Stimulated activated CD4-positive, alpha-beta T cell treated with anti-CD3 and anti-CD28 coated beads, Interleukin-1b, Interleukin-23, amount 100 ng/mL, for 48 hours (primary cell): ENCODE measurements at places on chromosomes 7 and 10.

GRCh38 chr7:155217634-155218033 is 80.0 kb upstream of the INSIG1 start:
- peak; percentile 35 for DNase-seq

GRCh38 chr10:76309741-76310587 is 878.5 kb downstream of the LRMDA start:
- no peak for DNase-seq

GRCh38 chr10:649798-650440 is 39.5 kb downstream of the DIP2C start:
- DNase-seq: no peak

- no peak for DNase-seq
Measured at GRCh38 chr7:112372101-112372500, 78.2 kb upstream of the IFRD1 start.

DNA sequence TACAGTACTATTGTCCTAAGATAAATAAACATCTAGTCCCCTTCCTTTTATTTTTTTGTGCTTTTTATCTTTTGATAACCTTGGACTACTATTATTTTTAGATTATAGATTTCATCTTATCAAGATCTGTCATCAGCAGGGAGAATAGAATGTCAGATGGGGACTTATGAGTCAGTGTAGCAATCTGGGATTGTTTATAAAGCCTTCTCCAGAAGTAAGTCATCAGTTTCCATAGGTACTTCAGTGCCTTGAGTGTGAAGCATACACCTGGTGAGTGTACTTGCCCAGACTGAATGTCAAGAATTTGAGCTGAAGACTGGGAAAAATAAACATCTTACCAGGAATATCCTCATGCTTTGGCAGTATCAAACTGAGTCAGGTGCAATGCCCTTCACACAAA is 2.1 kb downstream of the CASD1 start:
- no peak for DNase-seq

GRCh38 chr7:5005066-5005465 is 40.6 kb upstream of the RBAK start:
- DNase-seq: no peak

GRCh38 chr7:92691578-92691977 is 101.4 kb upstream of the FAM133B start:
- DNase-seq: no peak

DNA sequence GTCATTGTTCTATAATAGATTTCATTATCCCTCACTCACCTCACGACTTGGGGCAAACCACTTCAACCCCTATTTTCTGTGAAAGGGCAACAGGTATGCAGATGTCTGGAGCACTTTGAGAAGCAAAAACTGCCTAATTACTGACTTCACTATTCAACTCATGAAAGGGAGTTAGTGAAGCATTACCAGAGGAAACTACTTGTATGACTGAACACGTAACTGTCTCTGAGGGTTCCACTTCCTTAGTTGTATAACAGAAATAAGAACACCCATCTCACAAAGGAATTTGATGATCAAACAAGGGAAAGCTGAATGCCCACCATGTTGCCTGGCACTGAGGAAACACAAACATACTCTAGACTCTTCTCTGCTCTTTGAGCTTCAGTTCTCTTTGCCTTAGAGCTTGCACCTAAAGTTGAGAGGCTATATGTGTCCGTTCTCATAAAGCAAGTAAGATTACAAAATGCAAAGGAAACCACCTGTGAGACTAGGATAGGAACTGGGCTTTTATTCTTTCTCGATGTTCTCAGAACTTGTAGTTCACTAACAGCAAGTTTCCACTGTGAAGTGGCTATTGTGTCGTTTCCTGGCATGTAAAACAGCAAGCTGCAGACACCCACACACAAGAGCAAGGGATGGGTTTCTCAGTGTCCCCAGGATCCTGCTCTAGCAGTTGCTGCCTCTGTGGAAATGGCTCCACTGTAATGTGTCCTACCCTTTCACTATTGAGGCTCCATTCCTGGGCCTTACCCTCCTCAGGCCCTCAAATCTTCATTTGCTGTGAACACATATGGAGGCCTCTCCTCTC is 2.6 kb downstream of the TMEM243 start:
- DNase-seq: peak; percentile 54

DNA sequence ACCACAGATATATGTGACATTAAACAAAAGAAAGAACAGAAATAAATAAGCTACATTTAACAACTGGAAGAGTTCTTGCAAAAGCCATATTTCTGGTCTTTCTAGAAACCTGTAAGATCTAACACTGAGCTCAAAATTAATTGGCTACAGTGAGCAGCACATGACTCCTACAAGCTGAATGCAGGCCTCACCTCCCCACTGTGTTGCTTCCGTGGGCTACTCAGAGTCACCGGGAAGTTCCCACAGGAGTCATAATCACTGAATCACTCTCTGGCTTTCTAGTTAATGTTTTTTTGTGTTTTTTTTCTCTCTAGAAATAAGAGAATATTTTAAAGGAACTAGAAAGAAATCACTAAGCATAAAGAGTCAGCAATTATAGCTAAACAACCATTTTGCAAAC is 10.2 kb upstream of the MRPS24 start:
- DNase-seq: no peak

DNA sequence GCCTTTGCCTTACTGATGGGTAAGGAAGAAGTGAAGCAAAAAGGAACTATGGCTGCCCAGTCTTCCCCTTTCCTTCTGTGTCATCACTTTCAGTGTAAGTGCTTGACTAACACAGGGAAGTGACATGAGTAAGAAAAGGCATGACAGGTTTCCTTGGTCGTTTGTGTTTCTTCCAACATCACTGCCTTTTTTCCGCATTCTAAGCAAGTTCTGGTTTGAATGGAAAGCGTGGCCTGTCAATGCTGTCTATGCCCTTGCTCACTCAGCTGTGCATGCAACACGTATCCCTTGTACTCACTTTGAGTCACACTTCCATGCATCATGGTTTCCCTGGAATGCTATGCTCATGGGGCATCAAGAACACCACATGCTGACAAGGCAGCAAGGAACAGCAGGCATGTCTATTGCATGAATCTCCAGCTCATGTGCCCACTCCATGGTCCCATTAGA is 111.8 kb downstream of the OAT start:
- DNase-seq: no peak

- DNase-seq: no peak
Measured at GRCh38 chr7:131522325-131522930, 34.0 kb downstream of the PODXL start.

GRCh38 chr10:14282276-14282675 is 48.4 kb downstream of the FRMD4A start:
- DNase-seq: no peak

DNA sequence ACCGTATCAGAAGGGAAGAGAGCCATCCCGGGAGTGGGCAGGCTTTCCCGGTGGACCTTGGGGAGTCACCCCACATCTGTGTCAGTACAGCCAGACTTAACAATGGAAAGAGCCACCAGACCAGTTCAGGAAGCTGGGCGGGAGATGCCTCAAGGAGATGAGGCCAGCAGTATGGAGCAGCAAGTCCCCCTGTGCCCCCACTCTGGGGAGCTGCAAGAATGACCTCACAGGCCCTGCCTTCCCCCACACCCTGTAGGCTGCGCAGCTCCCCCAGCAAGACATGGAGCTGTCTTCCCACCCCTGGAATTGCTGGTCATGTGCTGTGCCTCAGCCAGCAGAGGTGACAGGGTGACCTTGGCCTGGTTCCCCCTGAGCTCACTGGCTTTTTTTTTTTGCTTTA is 76.8 kb upstream of the INSIG1 start:
- DNase-seq: no peak

DNA sequence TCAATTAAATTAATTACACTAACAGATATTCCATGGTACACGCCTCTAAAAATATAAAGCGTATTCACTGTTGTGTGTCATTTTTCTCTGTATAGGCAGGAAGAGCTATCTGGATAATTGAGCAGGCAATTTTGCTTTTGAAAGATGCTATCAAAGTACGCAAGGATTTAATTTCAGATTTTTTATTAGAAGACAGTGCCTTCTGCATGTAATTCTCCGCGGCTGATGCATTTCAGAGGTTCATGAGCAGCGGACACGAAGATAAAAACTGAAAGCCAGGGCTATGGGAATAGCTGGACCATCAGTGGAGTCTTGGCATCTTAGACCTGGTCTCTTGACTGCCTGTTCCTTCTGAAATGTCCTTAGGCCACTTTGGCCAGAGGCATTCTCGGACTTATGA is 35.7 kb upstream of the SDK1 start:
- no peak for DNase-seq

- no peak for DNase-seq
Measured at GRCh38 chr7:121639705-121640104, 233.3 kb upstream of the PTPRZ1 start.

- DNase-seq: no peak
Measured at GRCh38 chr7:93957767-93958166, 36.2 kb downstream of the GNG11 start.

GRCh38 chr10:124129471-124129870 is 36.1 kb upstream of the CHST15 start:
- DNase-seq: no peak

GRCh38 chr10:60846173-60846572 is 67.9 kb downstream of the CDK1 start:
- DNase-seq: no peak

DNA sequence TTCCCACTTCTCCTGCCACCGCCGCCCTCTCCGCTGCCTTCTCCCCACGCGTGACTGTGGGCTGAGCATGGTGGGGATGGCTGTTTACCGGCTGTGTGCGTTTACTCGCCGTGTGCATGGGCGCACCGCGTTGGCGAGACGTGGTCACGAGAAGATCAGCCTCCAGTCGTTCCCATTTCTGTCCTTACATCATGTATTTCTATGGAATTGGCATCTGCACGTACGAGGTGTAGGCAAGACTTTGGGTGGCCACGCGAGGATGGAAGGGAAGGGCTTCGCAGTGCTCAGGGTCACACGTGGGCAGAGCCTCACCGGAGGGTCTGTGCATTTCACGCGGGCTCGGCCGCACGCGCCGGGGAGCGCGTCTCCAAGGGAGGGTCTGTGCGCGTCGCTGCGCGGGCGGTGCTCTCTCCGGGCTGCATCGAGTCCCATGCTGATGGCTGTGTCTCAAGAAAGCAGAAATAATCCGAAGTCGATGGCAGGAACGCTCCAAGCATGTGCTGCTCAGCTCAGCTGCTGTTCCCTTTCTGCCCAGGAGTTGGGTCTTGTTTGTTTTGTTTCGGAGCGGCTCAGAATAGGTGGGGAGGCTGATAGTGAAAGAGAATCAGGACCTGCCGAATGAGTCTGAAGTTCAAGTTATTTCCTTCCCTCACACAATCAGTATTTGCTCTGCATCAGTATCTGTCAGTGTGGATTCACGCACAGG is 973 bp downstream of the CAMK1D start:
- DNase-seq: peak; percentile 53

GRCh38 chr7:2191016-2191415 is 41.7 kb downstream of the MAD1L1 start:
- DNase-seq: no peak

DNA sequence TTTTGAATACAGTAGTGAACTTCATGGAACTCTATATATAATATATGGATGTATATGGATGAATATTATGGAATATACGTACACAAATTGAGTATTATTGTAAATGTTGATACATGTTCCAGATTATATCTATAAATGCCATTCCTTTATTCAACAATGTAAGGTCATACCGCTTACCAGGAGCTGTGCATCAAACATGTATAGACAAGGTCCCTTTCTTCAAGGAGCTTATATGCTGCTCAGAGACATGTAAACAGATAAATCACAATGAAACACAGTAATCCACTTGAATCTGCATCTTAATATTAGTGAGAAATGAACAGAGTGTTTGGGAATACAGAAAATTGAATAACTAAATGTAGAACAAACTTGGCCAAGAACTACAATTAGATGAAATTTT is 898 bp upstream of the SEM1 start:
- DNase-seq: no peak

GRCh38 chr7:132876576-132876975 is 205.3 kb downstream of the CHCHD3 start:
- DNase-seq: no peak

DNA sequence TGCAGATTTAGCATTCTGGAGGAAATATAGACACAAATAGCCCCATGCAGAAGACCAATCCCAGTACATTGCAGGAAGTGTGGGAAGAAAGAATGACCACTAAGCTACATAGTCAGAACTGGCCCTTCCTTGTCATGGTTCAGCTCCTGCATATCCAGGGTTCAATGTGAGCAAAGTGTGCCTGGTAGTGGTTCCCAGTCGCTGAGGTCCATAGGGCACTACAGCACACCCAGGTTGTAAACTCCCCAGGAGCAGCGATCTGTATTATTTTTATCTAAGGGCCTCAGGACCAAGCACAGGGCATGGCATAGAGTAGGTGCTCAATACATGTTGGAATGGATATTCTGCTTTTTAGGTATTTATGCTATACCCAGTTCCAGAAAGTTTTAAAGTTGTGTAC is 114.4 kb downstream of the RTKN2 start:
- no peak for DNase-seq

DNA sequence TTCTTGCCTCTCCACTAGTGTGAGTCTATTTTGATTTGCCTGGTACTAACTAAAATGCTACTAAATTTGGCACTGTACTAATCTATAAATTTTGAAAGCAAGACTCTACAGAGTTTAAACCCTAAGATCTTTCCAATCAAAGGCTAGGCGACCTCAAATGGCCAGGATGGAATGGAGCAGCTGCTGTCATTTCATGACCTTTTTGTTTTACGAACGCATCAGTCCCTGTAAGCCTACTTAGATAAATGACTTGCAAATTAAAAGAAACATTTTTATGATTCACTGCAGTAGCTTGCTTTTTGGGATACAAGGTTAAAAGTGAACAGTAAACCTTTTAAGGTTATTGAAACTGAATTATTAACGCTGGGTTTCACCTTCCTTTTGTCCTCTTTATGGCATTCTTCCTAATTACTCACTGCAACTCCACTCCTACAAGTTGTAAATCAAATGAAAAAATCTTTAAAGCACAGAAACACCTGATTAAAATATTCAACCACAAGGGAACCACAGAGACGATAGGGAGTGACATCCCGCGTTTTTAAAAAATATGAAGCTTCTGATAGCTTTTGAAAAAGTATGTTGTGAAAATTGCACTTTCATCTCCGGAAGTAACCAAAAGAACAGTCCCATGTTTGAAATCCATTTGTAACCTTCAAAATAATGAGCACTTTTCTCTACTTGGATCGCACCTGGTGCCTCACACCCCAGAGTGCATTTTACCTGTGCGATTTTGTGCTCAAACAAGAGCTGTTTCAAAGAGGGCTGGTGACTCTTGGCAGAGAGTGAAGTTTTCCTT is 595.1 kb downstream of the PARD3 start:
- no peak for DNase-seq

GRCh38 chr10:4947039-4947634 is 16.1 kb upstream of the AKR1C1 start:
- no peak for DNase-seq

- DNase-seq: peak; percentile 52
Measured at GRCh38 chr7:128933180-128933891, 4.4 kb upstream of the IRF5 start.

GRCh38 chr10:44733501-44734488 is 177.3 kb upstream of the TMEM72 start:
- no peak for DNase-seq

- DNase-seq: no peak
Measured at GRCh38 chr7:12572941-12573575, 2.5 kb downstream of the SCIN start.

DNA sequence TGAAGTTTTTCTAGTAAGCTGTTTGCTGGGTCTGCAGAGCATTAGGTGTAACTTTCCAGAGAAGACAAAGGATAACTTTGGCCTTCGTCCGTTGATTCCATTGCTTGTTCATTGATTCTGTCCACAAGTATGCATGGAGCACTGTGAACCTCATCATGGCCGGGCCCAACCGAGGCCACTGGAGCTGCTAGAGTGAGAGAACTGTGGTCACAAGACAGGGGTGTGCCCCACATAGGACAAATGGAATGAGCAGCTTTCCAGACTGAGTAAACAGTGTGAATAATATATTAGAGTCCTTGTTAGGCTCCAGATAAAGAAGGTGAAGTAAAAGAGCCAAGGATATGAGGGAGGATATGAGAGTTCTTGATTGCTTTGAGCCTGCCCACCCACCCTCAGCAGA is 24.9 kb downstream of the MBL2 start:
- DNase-seq: no peak
